Activated T-helper 1 cell treated with anti-CD3 and anti-CD28 coated beads, Interleukin-2, amount 50 U/mL, for 16 hours (primary cell): ENCODE measurements at places on chromosomes 6 and 20.

DNA sequence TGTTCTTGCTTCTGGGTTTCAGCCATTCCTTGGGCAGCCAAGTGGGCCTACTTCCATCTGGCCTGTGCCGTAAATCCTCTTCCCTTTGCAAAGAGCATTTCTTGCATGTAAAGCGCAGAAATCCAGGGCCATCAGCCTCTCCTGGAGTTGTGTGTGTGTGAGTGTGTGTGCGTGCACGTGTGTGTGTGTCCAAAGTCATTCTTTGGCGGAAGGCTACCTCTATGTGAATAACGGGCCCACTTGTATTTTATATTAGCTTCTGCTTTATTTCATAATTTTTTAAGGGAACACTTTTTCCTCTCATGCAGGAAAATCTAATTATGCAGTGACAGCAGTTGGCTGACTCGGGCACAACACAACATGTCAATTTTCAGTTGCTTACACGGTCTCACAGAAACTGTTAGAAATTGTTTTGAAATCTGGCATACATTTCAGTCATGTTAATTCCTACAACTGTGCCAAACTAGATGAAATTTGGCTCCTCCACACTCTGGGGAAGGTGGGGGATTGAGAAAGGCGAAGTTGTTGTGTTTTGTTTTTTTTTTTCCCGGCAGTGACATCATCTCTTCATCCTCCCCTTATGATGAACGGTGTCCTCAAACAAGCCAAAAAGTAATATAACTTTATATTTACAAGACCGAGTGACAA is 223.7 kb upstream of the TSHZ2 start:
- DNase-seq = no peak

DNA sequence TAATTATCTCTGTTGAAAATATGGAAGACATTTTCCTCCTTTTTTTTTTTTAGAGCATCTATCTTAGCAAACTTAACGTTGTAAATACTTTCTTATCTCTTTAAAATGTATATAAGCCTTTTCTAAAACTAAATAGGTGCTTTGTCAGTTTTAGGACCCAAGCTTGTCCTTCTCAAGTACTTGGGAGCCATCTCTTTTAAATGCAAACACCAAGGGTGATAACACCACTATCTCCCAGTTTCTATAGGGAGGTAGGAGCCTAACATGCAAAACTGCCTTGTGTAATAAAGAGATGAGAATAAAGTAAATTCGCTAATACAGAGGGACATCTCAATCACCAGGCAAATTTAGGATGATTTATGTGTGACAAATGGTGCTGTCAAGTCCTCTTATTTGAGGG is 157.0 kb upstream of the FAM83B start:
- no peak for DNase-seq

DNA sequence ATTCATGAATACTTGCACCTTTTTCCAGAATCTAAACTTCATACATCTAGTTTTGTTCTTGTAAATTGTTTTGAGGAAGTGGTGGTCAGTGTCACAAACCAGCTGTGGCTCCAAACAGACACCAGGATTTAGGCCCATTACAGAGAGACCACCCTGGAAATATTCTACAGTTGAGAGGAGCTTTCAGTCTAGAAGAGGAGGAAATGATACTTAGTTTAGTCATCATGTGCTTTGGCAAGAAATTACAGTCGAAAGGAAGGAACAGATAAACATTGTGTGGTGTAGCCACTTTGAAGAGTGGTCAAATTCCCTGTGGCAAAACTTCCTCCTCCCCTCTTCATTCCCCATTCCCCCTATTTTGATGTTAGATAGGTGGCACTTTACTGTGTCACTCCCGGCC is 15.7 kb downstream of the DCBLD1 start:
- no peak for DNase-seq

GRCh38 chr6:42051268-42051653 is 937 bp downstream of the TAF8 start:
- DNase-seq = no peak

DNA sequence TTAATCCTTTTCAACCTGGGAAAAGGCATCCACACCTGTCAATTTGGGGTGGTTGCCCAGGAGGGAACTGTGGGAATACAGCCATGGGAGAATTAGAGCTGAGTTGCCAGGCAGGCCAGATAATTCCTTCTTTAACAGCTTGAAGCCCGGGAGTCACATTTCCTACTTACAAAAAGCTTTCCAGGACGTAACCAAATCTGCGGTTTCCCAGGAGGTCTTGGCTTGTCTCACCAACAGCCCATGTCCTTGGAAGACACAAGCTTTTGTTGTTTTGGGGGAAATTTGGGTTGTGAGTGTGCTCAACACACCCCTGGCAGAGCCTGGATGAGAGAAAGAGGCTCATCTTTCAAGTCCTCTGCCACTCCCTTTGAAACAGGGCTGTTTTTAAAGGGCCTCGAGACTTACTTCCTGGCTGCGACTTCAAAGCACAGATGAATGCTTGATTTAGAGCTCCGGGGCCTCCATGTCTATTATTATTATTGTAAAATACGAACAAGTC is 465.9 kb upstream of the BTBD3 start:
- DNase-seq = no peak

DNA sequence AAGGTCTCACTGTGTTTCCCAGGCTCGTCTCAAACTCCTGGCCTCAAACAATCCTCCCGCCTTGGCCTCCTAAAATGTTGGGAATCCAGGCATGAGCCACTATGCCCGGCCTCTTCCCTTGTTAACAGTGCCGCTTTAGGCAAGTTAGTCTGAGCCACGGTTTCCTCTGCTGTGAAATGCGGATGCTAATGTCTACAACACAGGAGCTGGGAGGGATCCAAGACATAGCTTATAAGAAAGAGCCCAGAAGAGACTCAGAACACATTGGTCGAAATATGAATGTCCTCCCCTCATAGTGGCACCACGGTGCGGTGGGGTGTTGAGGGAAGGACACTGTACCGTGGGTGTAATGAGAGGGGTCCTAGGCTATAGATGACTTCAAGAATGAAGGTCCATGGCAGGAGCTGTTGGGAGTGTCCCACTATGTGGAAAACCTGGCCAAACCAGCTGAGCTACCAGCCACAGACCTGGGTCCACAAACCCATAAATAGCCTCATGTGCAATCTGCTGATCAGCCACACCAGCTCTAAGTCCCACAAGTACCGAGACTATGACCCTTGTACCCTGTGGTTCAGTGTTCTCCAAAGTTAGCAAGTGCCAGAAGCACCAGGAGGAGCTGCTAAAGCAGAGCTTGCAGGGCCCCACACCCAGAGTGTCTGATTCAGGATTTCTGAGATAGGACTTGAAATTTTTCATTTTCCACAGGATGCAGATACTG is 57.8 kb upstream of the ZFAND3 start:
- DNase-seq = no peak

GRCh38 chr20:4962241-4962855 is 39.0 kb downstream of the SLC23A2 start:
- DNase-seq = no peak

DNA sequence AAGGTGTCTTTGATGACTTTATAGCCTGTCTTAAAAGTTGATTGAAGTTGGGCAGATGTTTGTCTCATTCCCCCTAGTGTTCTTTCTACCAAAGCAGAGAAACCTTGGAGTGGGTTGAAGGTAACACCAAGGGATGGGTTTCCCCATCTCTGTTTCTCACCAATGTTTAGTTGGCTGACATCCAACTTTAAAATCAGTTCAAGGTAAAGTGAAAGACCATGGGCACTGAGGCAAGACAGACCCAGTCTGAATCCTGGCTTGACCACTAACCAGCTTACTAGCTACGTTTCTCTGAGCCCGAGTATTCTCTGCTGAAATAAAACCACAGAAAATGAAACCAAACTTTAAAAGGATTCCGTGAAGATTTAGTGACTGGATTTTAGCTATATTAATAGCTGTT is 258.9 kb downstream of the KIF16B start:
- no peak for DNase-seq

- DNase-seq = no peak
These were observed 61.6 kb upstream of the TNFRSF21 start for GRCh38 chr6:47371139-47371869.

DNA sequence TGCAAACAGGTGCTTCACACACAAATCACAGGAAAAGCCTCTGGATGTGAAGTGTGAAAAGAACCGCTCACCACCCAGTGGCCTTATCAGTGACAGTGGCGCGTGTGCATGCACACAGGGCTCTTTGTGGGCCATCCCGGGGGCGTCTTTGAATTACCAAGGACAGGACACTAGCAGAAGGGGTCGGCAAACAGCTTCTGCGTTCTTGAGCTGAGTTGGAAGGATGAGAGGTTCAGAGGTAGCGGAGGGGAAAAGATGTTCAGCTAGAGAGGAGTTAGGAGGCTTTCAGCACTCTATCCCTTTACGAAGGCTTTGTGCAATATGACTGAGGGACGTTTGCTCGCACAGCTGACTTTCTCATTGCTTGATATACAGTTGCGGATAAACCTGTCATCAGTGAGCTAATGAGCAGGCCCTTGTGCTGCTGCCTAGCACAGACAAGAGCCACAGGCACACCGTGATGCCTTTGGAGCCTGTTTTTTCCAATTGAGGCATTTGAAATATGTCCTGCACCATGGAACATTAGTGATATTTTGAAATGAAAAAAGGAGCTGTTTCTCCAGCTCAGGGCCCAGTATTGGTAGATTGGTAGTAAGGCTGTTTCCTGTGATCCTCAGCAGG is 83.1 kb downstream of the IYD start:
- DNase-seq = no peak

DNA sequence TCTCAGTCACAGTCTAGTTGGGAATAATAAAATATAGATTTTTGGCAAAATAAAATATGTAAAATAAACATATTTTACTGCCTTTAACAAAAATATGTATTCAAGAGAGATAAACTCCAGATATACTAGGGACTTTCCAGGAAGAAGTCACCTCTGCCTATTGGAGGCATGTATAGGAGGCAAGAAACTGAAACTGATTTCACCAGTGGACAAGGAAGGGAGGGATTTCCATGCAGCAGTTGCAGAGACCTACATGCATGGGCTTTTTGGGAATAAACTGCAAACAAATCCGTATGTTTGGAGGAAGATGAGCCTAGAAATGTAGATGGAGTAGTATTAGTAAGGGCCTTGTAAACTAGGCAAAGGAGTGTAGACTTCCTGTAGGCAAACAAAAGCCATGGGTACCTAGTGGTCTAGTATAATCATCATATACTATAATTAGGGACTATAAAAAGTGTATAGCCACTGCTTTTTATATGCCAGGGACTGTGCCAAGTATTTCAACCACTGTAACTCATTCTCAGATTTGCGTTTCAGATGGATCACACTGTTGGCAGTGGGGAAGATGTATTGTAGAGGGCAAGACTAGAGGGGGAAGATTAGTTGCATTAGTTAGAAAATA is 38.9 kb downstream of the CD109 start:
- DNase-seq = no peak

- DNase-seq = no peak
These were observed 65.5 kb upstream of the BTN3A2 start for GRCh38 chr6:26299286-26300042.

DNA sequence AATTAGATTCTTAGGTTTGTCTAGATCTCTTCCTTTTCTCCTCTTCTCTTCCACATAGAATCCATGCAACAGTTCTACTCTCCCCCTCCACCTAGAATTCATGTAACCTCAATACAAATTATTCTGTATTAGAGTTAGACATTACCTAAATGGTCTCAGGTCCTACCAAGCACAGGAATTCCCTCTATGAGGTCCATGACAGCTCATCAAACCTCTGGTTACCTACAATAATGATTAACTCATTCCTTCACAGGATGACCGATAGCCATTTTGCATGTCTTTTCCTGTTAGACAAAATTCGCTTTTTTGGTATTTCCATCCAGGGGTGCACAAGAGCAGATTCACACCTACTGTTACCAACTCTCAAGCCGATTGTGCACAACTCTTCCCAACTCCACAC is 27.4 kb upstream of the BMP2 start:
- no peak for DNase-seq

DNA sequence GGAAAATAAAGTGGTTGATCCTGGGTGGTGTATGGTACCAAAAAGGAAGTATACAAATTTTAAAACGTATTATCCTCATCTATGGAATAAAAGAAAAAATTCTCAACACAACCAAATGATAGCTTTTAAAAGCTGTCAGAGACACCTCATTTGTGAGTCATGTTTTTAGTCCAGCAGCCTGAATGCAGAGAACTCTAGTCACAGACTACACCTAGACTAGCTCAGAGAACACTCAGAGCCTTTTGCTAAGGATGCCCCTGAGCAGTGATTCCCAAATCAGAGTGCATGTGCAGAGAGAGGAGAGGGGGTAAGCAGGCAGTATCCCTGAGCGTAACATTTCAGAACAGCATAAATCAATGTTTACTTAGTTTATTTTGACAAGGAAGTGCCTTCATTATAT is 809.3 kb downstream of the HACE1 start:
- DNase-seq = no peak

DNA sequence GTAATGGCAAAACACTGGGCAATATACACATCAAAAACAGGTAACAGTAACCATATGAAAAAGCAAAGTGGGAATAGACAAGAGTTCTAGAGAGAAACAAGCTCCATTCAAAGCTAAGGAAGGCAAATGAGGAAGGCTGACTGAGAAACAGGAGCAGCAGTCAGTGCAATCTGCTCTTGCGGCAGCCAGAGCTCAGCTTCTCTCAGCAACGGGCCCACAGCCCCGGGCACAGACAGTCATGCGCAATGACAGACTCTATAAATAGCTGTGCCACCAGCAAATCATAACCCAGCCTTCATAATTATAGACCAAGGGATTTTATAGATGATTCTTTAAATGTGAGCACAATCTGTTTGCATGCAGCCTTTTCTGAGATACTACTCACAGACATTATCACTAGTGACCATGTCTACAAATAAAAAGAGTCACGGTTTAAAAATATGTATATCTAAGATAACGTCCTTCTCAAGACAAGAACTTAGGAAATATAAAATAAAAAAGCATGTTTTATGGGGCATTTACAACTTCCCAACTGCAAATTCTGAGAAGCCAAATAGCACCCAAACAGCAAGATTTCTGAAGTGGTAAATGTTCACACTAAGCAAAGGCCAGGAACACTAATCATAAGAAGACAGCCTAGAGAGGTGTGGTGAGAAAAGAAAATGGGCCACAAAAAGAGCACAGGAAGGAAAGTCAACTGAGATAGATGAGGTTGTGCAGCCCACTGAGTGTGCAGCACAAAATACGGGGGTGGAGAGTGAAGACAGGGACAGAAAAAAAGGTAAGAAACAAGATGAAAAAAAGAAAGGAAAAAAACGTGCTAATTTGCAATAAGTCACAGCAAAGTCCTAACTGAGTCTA is 39.9 kb upstream of the BEND6 start:
- DNase-seq = no peak

- DNase-seq = no peak
These were observed 39.4 kb downstream of the REPS1 start for GRCh38 chr6:138948546-138949179.

GRCh38 chr6:37507690-37508421 is 8.2 kb upstream of the CCDC167 start:
- no peak for DNase-seq
